ENCODE measurements at places on chromosomes 12 and 14.

DNA sequence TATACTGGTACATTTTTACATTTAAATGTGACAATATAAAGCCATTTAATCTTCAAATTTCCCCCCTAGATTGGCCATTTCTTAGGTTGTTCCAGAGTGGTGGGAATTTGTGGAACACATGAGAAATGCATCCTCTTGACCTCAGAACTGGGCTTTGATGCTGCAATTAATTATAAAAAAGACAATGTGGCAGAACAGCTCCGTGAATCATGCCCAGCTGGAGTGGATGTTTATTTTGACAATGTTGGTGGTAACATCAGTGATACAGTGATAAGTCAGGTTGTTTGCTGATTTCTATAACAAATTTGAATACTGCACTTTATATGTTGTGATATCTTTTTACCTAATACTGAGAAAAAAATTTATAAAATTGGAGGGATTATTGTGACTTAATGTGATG lies 7.6 kb upstream of the ZNF410 start:
- no peak for DNase-seq

DNA sequence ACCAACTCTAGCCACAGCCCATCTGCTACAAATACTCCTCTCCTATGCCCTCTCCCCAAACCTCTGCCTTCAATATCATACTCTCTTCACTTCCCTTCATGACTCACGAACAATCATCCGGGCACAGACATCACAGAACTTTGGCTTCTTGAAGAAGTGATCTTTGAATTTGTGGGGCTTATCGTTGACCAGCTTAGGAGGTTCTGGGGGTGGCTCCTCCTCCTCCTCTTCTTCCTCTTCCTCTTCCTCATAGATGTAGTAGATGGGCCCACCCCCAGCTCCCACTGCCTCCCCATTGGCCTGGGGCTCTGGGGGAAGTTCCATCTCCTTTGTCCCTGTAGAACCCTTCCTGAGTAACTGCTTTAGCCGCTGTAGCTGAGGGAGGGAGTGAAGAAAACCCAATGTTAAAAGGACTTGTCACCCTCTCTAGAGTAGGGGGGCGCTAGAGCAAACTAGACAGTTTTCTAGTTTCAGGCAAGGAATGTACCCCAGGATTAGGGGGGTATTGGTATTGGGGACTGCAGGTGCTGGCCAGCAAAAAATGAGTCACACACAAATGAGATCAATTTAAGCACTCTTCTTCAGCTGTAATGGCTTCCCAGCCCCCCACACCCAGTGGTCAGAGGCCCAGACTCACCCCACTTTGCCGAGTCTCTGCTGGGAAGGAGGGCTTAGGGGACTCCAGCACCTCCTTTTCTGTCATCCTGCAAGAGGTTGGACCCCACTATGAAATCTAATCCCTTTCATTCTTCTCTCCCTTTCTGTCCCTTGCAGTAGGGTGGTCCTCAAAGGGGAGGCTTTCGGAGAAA lies 1.8 kb downstream of the STAC3 start:
- peak; percentile 83 for DNase-seq

- peak; percentile 23 for DNase-seq
These were observed 613 bp downstream of the ARHGEF40 start for GRCh38 chr14:21070610-21071224.

GRCh38 chr14:92525322-92526095 lies 11.9 kb downstream of the RIN3 start:
- DNase-seq: no peak

- DNase-seq: no peak
These were observed 8.2 kb downstream of the FBXO34 start for GRCh38 chr14:55279384-55279783.
